ENCODE measurements at places on chromosomes 1 and 21.

- DNase-seq: no peak
Observed at GRCh38 chr1:46533179-46533864, 18.1 kb downstream of the KNCN start.

DNA sequence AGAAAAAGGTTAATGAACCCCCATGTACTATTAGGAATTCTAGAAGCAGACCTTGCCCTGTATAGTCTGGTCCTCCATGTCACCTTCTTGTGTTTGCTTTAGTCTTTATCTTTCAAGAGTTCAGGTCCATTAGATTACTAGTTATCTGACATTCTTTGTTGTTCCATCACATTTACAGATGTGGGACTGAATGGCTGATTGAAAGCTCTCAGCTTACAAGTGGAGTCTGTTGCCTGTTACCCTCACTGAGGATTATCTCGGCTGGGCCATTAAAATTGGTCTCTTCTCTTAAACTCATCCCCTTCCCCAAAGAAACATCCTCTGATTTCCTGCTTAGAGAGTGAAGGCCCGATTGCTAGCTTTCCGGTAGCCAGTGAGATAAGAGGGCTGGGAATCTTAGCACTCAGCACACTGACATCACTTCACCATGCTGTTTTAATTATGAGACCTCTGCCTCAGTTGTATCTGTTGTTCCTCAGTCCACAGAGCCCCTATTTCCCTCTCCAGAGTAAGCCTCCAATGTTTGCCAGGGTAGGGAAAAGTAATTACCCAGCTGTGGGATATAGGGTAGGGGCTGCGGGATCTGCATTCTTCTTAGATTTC is 76.8 kb downstream of the LPGAT1 start:
- DNase-seq: no peak

- no peak for DNase-seq
Observed at GRCh38 chr1:962381-963300, 2.3 kb downstream of the KLHL17 start.

DNA sequence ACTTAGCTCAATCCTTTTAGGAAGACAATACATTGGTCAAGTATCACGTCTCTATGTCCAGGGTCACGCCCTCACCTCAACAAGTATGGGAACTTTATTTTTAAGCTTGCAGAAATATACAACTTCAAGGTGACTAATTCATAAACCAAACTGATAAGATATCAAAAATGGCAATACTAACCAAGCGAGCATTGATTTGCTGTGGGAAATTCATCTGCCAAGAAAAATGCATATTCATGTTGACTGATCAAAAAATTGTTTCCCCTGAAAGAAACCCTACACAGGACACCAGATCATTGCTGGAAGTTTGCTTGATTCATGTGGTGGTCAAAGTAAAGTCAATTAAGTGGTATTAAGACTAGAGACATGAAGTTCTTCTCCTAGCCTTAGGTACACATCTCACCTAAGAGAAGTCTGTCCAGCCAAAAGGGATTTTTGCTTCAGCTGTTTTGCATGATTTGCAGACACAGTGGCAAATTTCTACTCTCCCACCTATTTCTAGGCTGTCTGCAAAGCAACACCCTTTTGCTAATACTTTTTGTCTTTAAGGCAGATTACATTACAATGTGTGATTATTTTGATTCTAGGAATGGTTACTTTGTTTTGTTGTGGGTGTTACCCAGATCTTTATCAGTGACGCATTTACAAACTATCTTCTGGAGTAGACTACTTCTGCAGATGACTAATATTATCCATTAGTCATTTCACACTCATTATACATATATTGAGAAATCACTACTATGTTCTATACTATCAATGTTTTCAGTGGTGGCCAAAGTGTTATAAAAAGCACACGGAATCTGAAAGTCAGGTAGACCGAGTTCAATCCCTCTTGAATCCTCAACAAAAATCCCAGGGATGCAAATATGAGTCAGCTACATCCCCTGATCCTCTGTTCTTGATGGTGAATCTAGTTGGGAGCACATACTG is 12.4 kb downstream of the SAMSN1 start:
- DNase-seq: no peak

GRCh38 chr1:231522038-231522437 is 6.4 kb upstream of the TSNAX start:
- DNase-seq: no peak

- no peak for DNase-seq
Observed at GRCh38 chr1:231359113-231359512, 21.0 kb downstream of the SPRTN start.

DNA sequence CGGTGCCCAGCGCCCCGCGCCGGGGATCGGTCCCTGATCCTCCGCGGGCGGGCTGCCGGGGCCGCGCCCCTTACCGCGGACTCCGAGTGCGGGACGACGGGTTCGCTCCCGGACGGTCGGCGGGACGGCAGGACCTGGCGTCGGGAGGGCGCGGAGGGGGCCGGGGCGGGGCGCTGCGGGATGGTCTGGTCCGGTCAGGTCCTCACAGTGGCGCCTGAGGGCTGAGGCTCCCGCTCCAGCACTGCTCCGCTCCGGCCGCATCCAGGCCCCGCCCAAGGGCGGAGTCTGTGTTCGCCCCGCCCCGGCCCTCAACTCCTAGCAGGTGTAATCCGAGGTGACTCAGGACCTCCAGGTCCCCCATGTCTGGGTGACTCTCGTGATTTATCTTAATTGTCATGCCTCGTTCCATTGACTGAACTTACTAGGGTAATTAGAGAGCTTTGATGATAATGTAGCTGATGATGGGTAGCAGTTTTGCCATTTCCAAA is at the start of gene RAB3B:
Gene RAB3B, minus strand, starts transcription at position 223 of the 488 bp plus-strand sequence. CDS start 13,583 bp downstream, outside the sequence.
- DNase-seq: peak; percentile 83

DNA sequence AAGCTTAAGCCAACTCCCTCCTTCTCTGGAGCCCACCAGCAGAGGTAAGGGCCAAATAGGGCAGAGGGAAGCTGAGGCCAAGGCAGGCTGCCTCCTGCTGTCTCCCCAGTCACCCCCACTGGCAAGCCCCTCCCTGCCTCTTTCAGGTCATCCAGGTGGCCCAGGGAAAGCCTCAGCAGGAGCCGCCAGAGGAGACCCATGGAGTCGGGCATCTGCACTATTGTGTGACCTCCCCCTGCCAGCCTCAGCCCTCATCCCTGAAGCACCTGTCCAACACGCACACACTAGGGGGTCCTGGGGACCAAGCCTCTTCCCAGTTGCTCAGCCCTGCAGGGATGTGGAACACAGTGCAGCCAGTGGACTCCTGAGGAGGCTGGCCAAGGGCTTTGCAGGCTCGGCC is 5.3 kb upstream of the NAXE start:
- DNase-seq: no peak

DNA sequence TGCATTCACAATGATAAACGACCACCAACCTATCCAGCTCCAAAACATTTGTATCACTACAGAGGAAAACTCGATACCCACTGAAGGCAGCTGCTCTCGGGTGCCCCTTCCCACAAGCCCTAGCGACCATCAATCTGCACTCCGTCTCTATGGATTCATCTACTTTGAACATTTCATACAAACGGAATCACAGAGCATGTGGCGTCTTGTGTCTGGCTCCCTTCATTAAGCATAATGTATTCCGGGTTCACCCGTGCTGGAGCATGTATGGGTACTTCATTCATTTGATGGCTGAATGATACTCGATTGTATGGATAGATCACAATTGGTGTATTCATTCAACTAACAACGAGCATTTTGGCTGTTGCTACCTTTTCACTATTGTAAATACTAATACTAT is 340.2 kb downstream of the SMYD3 start:
- no peak for DNase-seq

GRCh38 chr1:55694310-55694801 is 479.2 kb upstream of the USP24 start:
- no peak for DNase-seq

GRCh38 chr1:45542591-45542990 is 8.0 kb upstream of the AKR1A1 start:
- no peak for DNase-seq

DNA sequence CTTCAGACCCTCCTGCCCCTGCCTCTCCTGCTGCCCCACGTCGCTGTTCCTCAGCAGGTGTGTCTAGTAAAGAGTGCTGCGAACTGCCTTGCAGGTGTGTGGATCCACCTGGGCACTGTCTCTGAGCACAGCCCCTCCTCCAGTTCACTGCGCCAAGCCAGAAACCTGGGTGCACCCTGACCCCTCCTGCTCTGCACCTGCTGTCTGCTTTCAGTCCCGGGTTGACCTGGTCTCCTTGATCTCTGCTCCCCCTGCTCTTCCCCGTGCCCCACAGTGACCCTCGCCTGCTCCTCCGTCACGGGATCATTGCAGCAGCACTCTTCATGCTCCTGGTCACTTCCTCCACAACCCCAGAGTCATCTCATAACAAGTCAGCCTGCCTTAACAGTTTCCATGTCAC is 6.5 kb downstream of the A3GALT2 start:
- DNase-seq: no peak

DNA sequence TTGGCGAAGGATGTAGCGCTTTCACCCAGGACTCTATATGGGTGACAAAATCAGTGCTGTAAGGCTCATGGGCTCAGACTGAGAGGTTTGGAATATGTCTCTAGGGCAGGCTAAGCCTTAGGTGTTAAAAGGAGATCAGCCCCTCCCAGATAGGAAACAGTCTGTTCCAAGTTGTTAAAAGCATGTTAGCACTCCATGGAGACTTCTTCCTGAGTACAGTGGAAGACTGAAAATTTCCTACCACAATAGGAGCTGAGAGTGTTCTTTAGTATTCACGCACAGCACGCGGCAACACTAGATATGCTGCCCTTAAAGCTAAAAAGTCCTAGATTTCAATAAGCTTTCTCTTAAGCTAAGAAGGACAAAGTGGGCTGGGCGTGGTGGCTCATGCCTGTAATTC is 122.1 kb downstream of the TRABD2B start:
- DNase-seq: no peak

GRCh38 chr21:14762734-14763694 is 216.9 kb upstream of the SAMSN1 start:
- DNase-seq: no peak

GRCh38 chr1:151540021-151540981 is at the start of gene TUFT1:
TUFT1 (plus strand) TSS chr1:151540309; CDS start chr1:151540367, 58 bp downstream.
- DNase-seq: no peak

DNA sequence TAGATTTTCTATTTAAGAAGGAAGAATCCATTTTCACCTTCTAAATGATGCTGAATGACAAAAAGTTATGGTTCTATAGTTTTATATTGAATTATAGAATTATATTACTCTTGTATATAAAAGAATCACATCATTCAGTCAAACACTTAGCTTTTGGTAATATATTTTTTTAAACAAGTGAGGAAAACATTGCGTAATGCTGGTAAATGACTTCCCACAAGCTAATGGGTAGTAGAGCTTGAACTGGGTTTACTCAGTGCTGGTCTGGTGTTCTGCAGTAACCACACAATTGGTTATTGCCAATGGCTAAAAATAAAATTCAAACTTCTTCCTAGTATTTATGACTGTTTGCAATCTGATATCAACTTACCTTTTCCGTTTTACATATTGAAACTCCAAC is 10.6 kb upstream of the GIPC2 start:
- DNase-seq: no peak

- DNase-seq: no peak
Observed at GRCh38 chr21:43578677-43579303, 80.5 kb downstream of the HSF2BP start.

DNA sequence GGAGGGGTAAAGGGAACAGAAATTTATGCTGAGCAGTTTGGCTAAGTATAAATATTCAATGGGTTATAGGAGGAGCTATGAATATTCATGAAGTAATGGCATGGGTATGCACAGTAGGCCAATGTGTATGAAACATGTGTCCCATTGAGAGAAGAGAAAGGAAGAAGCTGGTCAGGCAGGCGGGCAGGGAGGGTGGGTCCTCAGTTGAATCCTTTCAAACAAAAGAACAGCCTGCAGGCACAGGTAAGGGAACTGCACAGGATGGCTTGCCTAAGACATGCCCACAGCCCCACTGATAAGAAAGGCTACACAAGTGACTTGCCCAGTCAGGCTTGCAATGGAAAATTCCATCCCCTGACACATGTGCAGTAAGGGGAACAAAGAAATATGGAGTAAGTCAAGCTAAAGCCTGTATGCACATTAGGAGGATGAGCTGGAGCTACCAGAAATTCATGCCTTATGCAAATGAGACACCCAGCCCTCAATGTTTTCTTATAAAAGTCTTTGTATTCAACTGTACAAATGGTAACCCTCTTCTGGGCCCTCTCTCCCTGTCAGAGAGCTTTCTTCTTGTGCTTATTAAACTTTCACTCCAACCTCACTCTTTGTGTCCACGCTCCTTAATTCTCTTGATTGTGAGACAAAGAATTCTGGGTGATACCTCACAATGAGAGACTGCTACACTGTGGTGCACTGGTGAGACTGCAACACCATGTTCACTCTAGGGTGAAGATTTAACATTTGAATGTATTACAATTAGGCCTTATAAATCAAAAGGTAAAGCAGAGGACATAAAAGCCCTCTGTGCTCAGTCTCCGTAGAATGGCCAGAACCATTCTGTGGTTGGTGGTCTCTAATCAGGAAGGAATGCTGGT is 96.5 kb downstream of the ATP1B1 start:
- no peak for DNase-seq

DNA sequence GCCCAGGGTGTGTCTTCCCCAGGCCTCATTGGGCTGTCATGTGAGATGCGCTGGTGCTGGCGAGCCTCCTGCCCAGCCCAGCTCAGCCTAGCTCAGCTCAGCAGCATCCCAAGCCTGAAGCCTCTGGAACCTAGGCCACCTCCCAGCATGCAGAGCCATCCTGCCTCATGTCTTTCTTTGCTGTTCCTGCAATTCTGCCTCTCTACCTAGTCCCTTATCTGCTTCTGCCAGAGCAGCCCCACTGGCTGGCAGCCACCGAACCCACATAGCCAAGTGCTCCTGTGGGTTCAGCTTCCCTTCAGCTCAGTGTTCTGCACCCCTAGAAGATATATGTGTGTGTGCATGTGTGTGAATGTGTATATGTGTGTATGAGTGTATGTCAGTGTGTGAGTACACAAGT is 291.5 kb upstream of the VAMP3 start:
- no peak for DNase-seq

GRCh38 chr1:44947774-44948311 is 38.6 kb downstream of the EIF2B3 start:
- no peak for DNase-seq

DNA sequence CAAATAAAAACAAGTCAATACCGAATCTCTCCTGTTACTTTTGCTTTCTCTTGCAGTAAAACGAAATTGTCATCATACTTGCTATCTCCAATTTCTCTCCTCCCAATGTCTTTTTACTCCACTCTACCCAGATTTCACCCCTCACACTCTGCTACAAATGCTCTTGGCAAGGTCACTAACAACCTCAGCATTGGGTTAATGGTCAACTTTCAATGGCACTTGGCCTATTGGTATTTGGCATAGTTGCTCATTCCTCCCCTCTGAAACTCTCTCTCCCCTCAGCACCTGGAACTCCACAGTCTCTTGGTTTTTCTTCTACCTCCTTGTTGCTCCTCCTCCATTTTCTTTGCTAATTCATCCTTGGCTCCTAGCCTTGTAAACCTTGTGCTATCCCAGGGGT is 367.3 kb downstream of the PTPRU start:
- DNase-seq: no peak

DNA sequence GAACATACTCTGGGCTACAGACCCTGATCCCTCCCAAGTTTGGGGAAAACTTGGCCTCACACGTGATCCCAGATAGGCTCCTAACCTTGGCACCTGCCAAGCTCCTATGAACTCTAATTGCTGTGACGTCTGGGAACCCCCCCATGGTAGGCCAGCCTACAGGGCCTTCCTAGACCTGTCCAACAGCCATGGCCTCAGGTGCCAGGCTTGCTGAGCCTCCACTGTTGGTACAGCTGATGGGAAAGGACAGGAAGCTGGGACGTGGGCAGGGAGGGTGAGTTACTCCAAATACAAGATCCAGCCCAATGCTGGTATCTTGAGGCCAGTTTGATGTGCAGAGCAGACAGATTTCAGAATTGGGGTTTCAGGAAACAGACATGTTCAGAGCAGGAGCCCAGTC is 19.1 kb downstream of the SMIM12 start:
- DNase-seq: no peak

Measured in iPS DF 6.9 (cell line).